ENCODE measurements at places on chromosomes 12 and 14. TPM values are rescaled to one million over a fixed set of nuclear protein-coding genes. Genes with fewer than 3 reads are reported as not detected.

DNA sequence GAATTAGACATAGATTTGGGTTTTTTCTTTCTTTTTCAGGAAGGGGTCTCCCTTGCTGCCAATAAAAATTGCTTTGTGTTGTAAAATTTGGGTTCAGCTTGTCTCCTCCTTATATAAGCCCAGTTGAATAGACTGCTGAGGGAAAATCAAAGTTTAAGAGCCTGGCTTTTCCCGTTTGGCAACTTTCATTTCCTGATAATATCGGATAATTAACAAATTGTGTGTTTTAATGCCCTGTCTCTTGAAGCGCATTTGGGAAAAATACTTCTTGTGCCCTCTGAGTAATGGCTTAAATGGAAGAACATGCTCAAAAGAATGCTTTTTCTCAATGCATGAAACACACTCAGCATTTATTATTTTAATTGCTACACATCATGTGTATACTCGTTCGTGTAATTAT, 198.0 kb upstream of the DCN start:
- no peak for DNase-seq

The AVPR1A gene
- total RNA-seq = 2.9 TPM

The FAM90A1 gene
- total RNA-seq = 0.18 TPM

GRCh38 chr12:1814266-1814665, 6.1 kb upstream of the LRTM2 start:
- DNase-seq = no peak

GRCh38 chr12:41514021-41514777, 326.1 kb downstream of the PDZRN4 start:
- DNase-seq = no peak

- no peak for DNase-seq
Measured at GRCh38 chr14:24059841-24060388, 8.1 kb downstream of the CARMIL3 start.

GRCh38 chr12:109223211-109223610, 85.9 kb downstream of the FOXN4 start:
- DNase-seq = no peak

DNA sequence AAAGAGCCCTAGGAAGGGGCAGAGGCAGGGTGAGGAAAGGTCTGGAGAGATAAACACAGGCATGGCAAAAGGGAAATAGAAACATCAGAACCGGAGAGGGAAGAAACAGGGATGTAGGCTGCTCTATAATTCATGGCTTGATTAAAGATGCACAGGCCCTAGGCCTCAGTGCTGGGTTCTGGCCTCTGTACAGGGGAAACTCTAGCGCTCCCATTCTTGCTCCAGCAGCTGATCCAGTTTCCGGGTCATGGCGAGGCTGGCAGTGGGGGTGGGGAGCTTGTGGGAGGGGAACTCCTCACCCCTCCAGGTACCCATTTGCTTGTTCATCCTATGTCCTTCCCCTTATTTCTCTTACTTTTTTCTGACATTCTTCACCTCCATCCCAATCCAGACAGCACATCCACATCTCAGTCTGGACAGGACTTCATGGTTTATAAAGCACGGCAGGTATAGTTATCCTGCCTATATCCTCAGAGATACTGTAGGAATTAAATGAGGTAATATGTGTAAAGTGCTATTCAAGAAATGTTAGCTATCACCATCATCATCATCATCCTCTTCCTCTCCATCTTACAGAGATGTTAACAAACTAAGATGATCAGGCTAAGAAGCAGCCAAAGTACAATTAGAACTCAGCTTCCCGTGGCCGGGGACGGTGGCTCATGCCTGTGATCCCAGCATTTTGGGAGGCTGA, 8.0 kb upstream of the GPR84 start:
- DNase-seq = no peak

GRCh38 chr12:63400718-63401117, 249.7 kb upstream of the AVPR1A start:
- DNase-seq = no peak

- no peak for DNase-seq
Measured at GRCh38 chr14:90191154-90191553, 65.2 kb upstream of the PSMC1 start.

The EXOC3L4 gene
- 0.54 TPM for total RNA-seq

The C3AR1 gene
- total RNA-seq = 2.5 TPM

Data from ovary (tissue), 10 donors.